ENCODE measurements at places on chromosomes 5 and 9. TPM values are rescaled to one million over a fixed set of nuclear protein-coding genes. Genes with fewer than 3 reads are reported as not detected.

DNA sequence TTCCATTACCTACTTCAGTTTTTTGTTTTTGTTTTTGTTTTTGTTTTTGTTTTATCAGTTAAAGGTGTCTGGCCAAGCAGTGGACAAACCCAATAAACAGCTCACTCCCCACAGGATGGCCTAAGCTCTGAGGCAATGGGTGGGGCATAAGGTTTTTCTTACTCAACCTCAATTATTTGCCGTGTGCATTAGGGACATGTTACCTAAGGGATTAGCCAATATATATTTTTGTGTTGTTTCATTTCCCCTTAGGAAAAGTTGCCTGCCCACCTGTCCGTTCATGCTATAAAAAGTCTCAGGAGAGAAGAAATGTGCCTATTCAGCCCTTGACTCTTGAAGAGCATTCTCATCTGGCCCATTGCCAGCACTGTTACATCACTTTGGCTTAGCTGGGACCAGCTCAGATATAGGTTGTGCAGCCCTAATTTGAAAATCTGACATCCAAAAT lies 7.3 kb downstream of the SH3RF2 start:
- DNase-seq: no peak

KLF4 gene
- total RNA-seq: not detected

DNA sequence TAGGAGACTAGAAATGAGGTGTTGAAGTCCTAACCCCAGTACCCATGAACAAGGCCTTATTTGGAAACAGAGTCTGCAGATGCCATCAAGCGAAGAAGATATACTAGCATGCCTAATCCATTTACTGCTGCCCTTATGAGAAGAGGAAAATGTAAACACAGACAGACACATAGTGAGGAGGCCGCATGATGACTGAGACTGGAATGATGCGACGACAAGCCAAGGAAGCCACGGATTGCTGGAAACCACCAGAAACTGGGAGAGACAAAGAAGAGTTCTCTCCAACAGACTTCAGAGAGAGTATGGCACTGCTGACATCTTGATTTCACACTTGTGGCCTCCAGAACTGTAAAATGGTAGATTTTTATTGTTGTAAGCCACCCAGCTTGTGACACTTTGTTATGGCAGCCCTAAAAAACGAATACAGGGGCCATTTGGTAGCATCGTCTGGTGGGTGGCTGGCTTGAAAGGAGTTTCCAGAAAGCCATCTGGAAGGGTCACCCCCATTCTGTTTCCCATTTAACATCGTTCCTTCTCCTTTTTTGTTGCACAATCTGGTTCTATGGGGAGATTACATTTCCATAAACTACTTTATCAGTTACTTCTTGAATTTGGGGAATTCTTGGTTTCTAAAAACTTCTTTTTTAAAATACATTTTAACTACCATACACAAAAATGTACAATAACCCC lies 193.1 kb downstream of the HSD17B3 start:
- no peak for DNase-seq

STING1 gene
- 0.23 TPM for total RNA-seq

GRCh38 chr5:91383956-91384300 lies 811 bp upstream of the ARRDC3 start:
- DNase-seq: peak; percentile 9

- DNase-seq: no peak
These were observed 41.9 kb downstream of the NIM1K start for GRCh38 chr5:43233946-43234345.

ST8SIA4 gene
- 5.9 TPM for total RNA-seq

DNA sequence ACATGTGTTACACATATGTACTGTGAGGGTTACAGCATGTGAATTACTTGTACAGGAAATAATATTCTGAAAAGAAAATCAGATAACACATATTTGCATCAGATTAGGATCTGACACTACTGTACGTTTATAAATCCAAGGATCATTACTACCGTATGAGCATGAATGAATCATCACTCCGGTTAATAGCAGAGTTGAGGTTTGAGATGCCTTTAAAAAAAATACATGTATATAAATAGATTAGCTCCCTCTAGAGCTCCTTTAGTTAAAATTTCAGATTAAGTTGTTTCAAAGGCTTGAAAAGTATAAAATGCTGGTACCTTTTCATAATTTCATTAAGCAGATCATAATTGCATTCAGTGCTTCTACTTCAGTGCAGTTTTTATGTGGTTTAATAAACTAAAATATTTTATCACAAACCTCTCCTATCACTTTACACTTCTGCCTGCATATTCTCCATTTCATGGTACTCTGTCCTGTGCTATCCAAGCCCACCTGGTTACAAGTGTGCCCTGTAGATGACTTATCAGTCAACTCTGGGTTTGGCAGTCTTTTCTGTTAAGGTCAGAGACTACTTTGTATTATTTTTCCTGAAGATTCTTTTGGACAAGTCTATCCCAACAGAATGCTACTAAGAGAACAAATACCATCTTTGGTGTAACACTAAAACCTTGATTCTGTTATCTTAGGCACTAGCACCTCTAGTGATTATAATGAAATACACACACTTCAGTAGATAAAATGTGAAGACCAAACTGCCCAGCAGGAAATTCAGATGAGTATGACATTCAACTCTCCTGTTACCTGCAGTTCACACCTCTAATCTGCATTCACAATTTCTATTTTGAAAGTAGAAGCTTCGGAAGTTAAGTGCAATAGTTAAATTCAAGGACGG lies 48.0 kb upstream of the POU5F2 start:
- no peak for DNase-seq

- no peak for DNase-seq
These were observed 2.0 kb downstream of the CLIC3 start for GRCh38 chr9:136994180-136994887.

LCN15 gene
- not detected for total RNA-seq

DNA sequence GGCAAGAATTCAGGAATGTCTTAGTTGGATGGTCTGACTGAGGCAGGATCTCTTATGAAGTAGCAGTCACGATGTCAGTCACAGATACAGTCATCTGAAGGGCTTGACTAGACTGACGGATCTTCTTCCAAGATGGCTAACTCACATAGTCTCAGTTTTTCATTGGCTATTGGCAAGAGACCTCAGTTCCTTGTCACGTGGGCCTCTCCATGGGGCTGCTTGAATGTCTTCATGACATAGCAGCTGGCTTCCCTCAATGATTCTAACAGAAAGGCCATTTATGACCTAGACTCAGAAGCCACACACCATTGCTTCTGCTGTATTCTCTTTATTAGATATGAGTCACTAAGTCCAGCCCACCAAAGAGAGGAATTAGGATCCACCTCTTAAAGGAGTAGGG lies 4.7 kb downstream of the APC start:
- DNase-seq: no peak

GRCh38 chr9:131886826-131887225 lies 146.9 kb upstream of the RAPGEF1 start:
- no peak for DNase-seq

DNA sequence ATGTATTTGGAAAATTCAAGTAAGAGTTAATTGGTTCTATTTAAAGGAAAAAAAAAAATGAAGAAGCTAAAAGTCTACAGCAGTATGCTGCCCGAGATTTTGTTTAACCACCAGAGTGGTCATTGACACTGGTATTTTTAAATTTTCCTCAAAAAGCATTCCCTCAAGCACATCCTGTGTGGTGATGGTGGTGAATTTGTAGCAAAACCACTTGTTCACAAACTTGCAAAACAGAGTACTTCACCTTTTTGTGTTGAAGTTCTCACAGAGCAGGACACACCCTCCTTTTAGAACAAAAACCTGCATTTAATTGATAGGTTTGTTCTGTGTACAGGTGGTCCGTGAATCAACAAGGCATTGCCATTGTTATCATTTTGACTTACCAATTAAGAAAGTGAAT lies 374.2 kb downstream of the EFNA5 start:
- DNase-seq: no peak
